ENCODE measurements at places on chromosomes 2 and 18. TPM values are rescaled to one million over a fixed set of nuclear protein-coding genes. Genes with fewer than 3 reads are reported as not detected.

SP9 gene
- total RNA-seq, result not detected

FABP1 gene
- not detected for total RNA-seq

PRSS56 gene
- total RNA-seq, result not detected

NDC80 gene
- total RNA-seq, result 9.7 TPM

TXNDC2 gene
- not detected for total RNA-seq

MAP4K4 gene
- 164 TPM for total RNA-seq

BCL11A gene
- under 0.01 TPM for total RNA-seq

SERPINB8 gene
- 9.7 TPM for total RNA-seq

C2orf15 gene
- under 0.01 TPM for total RNA-seq

HOXD12 gene
- total RNA-seq, result not detected

POTEE gene
- total RNA-seq, result not detected

ALPG gene
- total RNA-seq, result not detected

CHRNA1 gene
- total RNA-seq, result 0.33 TPM

MOCOS gene
- total RNA-seq, result 9.0 TPM

IL36RN gene
- not detected for total RNA-seq

SRD5A2 gene
- not detected for total RNA-seq

ASAP2 gene
- total RNA-seq, result 16.4 TPM

ANO7 gene
- 0.50 TPM for total RNA-seq

NCK2 gene
- total RNA-seq, result 25.4 TPM

All from fibroblast of lung (primary cell).